IPS DF 19.7 (cell line): ENCODE measurements at places on chromosomes 2 and 18.

DNA sequence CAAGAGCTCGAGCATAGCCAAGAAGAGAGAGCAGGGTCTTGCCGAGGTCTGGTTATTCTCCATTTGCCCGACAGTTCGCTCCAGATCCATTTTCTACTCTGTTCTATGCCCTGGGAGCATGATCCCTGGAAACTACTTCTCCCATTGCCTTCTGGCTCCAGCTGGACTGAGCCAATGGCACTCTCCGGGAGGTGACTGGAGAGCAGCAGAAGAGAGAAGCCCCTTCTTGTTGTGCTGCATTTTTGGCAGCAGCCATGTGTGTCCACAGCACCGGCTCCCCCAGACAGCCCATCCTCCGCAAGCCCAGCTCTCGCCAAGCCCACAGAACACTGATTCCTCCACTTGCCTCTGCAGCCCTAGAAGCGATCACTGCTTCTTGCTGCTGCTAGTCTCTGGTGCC, 345.5 kb downstream of the TNS1 start:
- DNase-seq, result no peak

GRCh38 chr2:115400940-115401339, 958.5 kb downstream of the DPP10 start:
- no peak for DNase-seq

GRCh38 chr2:230124757-230125431, 56.2 kb upstream of the SLC16A14 start:
- DNase-seq, result no peak

DNA sequence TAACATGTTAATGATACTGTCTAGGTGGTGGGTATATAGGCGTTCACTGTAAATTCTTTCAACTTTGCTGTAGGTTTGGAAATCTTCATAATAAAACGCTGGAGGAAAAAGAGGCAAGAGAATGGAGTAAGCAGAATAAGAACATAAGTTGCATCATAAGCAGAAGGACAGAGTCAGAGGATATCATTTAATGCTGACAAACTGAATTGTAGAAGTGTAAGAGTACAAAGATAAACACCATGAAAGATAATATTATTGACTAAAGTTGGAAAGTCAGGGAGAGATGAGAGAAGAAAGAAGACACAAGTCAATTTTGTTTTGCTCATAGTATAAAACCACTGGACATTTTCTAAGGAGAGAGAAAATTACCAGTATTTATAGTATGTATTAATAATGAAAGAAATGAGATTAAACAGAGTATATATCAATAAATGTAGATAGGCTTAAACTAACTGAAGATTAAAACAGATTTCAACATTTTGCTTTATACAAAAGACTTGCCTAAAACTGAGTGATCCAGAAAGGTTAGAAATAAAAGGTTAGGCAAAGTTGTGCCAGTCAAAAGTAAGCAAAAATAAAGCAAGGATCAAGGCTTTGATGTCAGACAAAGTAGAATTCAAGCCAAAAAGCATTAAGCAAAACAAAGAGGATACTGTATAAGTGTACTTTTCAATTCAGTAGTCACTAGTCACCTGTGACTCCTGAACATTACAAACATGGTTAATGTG, 42.4 kb upstream of the VIT start:
- no peak for DNase-seq

DNA sequence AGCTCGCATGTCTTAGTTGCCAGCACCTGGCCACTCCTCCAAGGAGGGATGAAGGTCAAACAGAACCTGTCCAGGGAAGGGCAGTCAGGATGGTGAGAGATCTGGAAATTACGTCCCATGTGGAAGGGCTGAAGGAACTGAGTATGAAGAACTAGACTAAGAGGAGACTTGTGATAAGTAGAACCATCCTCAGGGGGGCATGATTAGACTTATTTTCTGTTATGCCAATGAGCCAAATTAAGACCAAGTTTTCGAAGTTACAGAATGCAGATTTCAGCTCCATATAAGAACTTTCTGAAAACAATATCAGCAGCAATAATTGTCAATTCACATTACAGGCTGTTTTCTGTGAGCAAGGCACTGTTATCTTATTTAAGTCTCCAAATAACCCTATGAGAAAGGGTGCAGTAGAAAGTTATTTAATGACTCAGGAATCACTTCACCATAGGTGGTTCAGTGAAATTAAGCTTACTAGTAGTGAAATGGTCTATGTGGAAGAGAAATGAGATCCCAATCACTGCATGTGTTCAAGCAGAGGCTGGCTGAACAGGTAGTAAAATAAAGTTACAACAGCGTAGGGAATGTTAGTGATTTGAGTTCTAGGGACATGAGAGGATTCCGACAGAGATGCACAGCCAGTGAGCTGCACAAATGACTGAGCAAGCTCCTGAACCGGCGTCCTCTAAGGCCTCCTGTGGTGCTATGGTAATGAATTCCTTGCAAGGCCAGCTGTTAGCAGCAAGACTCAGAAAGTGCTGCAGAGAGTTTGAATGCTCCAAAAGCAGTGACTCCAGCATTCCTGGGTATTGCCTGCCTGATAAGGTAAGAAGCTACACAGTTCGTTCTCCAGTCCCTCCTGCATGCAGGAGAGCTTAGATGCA, 4.5 kb upstream of the DYM start:
- DNase-seq, result peak; percentile 84

DNA sequence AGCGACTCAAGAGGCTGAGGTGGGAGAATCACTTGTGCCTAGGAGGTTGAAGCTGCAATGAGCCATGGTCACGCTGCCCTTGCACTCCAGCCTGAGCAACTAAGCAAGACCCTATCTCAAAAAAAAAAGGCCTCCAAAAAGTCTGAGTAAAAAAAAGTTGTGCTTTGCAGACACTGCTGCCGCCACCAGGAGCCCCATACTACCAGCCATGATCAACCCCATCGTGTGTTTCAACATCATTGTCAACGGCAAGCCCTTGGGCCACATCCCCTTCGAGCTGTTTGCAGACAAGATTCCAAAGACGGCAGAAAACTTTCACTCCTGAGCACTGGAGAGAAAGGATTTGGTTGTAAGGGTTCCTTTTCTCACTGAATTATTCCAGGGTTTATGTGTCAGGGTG, 137.1 kb downstream of the INO80D start:
- no peak for DNase-seq

DNA sequence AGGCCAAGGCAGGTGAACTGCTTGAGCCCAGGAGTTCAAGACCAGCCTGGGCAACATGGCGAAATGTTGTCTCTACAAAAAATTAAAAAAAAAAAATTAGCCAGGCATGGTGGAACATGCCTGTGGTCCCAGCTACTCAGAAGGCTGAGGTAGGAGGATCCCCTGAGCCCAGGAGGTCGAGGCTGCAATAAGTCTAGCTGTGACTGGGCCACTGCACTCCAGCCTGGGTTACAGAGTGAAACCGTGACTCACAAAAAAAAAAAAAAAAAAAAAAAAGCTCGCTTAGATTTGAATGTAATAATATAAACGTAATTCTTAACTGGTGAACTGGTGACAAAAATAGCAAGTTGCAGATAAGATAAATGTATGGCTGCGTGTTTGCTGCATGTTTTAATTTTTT, 56.5 kb downstream of the TFCP2L1 start:
- no peak for DNase-seq

DNA sequence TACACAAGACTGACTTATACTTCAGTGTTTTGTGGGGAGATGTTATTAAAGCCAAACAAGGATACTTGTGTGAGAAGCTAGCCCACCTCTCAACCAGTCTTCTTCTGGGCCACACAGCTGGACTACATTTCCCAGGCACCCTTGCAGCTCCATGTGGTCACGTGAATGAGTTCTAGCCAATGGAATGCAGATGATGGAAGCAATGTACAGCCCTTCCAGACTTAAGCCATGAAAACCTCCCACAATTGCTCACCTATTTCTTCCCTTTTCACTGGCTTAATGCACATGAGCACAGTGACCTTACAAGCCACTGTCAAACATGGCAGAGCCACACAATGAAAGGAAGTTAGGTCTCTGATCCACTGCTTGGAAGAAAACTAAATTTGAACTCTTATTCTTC, 20.4 kb upstream of the FEZ2 start:
- DNase-seq, result peak; percentile 85

- no peak for DNase-seq
These were observed 8.2 kb downstream of the GDF7 start for GRCh38 chr2:20674974-20675679.
